Nucleus accumbens (tissue), 56 donors: ENCODE measurements at places on chromosomes 2 and 18.

DNA sequence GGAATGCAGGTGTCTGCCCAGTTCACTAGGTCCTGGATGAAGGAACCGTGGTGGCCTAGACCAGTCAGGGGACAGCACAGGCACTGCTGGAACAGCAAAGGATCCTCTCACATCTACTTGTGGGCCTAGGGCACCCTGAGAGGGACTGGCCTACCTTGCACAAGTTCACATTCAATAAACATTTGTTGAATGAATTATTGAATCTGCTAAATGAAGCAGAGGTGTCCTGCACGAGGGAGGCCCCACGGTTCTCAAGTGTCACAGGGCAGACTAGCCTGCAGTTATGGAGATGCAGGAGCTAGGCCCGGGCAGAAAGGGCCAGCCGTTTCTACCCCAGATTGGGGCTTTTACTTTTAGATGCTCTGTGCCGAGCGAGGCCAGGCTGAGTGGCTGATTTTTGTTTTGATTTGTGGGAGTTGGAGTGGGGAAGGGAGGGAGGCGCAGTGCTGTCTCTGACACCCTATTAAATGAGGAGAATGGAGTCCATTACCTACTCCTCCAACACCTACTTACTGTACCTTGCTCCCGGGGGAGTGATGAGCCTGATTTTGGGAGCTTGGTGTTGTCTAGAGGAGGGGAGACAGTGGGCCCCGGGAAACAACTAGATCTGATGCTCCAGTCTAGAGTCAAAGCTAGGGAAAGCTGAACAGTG, 18.4 kb downstream of the SH2D6 start:
- no peak for DNase-seq

- DNase-seq = no peak
These were observed 371.1 kb downstream of the TXNL1 start for GRCh38 chr18:56267334-56267733.

GRCh38 chr2:198273660-198274059, 469.3 kb downstream of the PLCL1 start:
- no peak for DNase-seq

GRCh38 chr2:132540166-132540565, 123.6 kb downstream of the GPR39 start:
- no peak for DNase-seq

DNA sequence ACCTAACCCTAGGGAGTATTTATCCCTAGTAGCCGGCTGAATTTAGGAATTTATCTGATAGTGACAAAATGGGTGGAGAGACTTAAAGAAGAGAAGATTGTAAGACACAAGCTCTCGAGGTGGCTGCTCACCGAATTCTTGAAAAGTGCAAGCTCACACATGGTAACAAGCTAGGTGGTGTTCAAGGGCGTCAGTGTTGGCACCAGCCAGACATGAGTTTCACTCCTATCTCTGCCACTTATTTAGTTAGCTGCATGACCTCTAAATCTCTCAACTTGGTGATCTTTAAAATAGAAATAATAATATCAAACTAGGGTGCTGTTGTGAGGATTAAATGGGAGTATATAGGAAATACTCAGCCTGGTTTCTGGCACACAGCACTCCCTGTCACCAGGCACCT, 102.6 kb upstream of the APCDD1 start:
- DNase-seq = no peak

DNA sequence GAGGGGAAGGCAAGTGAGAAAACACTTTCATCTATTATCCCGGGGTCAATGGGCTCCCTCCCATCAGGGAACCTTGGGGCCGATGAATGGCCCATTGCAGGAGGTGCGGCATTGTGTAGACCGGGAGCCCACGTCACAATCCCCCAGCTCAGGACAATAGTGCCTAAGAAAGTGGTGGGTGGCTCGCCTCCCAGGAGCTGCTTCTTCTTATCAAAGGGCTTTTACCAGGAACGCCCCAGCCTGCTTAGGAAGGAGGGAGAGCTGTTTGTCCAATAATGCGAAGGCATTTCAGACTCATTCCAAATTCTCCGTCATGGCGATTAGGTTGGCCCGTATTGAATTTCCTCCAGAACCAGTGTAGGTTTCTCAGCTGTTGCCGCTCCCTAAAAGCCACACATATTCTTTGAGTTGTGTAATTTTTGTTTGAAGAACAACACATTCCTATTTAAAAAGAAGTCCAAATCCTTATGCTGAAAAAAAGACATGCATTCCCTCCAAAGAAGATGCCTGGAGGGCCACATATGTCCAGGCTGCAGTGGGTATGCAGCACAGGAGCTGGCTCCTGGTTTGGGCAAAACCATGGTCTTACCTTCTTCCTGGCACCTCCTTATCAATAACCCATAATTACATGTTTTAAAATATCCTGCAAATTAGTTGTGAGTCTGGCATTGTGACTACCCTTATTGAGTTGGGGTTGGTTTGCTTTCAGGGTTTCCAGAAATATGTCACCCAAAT, 264.7 kb downstream of the MYCN start:
- DNase-seq = no peak

DNA sequence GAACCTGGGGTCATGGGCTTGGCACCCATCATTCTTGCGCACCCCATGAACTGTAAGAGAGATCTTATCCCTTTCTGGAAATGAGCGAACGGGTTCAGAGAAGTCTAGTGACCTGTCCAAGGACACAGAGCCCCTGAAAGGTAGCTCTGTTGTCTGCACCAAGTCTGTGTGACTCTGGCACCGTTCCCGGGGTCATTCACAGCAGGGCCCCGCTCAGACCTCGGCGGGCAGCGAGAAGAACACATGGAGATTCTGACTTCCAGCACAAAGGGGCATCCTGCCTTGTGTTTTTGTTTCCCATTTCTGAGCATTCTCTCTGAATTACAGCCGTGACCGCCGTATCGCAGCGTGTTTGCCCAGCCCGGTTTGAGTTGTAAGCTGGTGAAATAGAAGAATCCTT, 231.7 kb downstream of the KLHL29 start:
- DNase-seq = no peak
